ENCODE measurements at places on chromosomes 11 and 22.

- DNase-seq: no peak
These were observed 209.8 kb upstream of the RAG2 start for GRCh38 chr11:36807871-36808270.

GRCh38 chr11:129434641-129435498 lies 59.2 kb downstream of the BARX2 start:
- DNase-seq: no peak

DNA sequence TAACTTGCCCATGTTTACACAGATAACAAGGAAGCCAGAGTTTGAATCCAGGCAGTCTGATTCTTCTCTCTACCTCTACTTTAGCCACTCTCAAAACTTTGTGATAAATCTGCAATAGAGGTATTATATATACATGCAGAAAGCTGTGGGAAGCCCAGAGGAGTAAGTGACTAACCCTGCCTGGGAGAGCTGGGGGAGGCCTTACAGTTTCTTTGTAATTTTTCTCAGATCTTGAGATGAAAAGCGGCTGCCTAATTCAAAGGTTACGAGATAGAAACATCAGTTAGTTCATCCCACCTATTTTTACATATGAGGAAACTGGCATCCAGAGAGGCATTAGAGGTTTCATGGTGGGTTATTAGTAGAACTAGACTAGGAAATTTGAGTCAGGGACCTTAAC lies 4.9 kb downstream of the STIM1 start:
- DNase-seq: no peak

- DNase-seq: no peak
These were observed 14.5 kb downstream of the NARS2 start for GRCh38 chr11:78560153-78560552.

- no peak for DNase-seq
These were observed 2.0 kb upstream of the MAPK11 start for GRCh38 chr22:50272044-50272802.

DNA sequence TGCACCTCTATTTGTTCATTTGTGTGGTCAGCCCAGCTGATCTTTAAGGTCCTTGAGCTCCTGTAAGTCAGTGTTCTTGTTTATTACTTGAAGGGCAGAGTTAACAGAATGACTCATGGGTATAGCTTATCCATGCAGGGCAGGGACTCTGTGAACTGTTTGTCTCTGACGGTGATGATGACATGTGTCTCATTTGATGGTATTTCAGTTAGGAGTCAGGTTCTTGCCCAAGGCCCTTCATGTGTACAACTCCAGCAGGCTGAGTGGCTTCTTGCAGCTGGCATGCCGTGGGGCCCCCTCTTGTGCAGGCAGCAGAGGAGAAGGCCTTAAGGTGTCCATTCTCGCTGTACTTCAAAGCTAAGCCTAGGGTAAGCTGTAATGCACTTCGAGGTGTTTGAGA lies 165.1 kb downstream of the DBX1 start:
- DNase-seq: peak; percentile 96

- no peak for DNase-seq
These were observed 29.8 kb upstream of the SCGB1A1 start for GRCh38 chr11:62388999-62389398.

GRCh38 chr11:9657531-9657930 lies 6.3 kb upstream of the SWAP70 start:
- DNase-seq: no peak

- peak; percentile 76 for DNase-seq
These were observed 32.6 kb downstream of the KIAA0930 start for GRCh38 chr22:45207981-45208664.

DNA sequence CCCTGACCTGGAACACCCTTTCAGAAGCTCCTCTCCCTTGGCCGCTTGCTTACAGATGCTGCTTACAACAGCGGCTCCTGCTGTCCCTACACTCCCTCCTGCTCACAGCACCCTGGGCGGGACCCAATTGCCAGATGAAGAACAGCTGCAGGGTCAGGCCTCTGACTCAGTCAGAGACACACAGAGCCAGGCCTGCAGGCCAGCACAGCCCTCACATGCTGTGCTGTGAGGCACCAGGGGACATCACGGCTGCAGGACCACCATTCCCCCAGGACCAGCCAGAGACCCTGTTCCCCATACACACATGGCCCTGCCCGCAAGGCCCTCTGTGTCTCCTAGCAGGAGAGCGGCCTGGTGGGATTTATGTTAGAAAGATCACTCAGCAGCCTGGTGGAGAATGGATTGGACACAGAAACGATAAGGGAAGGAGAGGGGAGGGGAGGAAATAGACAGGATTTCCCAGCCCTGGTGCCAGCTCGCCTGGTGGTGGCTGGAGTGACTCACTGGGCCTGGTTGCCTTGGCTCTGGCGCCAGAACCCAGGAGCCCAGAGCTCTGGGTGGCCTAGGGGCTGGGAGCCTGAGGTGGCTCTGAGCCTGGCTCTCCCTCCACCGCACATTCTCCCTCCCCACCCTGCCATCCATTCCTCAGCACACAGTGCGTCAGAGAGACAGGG lies 6.7 kb downstream of the CAPN5 start:
- DNase-seq: peak; percentile 95

DNA sequence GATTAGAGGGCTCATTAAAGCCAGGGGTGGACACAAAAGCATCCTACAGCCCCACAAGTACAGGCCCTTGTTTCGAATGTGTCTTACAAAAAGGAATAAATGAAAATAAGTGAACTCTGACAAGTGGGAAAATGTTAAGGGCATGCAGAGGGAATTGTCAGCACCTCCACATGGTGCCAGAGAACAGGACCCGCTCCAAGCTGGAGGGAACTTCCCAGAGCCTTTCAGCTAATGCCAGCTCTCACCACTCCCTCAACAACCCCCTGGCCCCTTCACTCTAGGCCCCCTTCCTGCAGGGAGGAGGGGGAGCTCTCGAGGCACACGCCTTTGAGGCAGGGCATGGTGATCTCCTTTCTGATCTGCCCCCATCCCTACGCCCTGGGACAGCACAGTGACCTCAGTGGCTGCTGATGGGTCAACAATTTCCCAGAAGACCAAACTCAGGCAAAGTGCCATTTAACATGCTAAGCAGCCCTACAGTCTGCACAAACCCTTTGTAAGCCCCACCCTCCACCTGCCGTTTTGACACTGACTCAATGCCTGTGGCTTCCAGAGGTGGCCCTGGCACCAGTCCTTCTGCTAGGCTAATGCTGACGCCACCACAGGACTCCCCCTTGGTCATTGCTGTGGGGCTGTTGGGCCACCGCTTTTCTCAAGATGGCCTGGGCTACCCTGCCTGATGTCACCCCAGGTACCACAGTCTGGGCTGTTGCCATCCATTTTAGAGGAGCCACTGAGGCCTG lies 12.5 kb upstream of the CHST1 start:
- DNase-seq: no peak

DNA sequence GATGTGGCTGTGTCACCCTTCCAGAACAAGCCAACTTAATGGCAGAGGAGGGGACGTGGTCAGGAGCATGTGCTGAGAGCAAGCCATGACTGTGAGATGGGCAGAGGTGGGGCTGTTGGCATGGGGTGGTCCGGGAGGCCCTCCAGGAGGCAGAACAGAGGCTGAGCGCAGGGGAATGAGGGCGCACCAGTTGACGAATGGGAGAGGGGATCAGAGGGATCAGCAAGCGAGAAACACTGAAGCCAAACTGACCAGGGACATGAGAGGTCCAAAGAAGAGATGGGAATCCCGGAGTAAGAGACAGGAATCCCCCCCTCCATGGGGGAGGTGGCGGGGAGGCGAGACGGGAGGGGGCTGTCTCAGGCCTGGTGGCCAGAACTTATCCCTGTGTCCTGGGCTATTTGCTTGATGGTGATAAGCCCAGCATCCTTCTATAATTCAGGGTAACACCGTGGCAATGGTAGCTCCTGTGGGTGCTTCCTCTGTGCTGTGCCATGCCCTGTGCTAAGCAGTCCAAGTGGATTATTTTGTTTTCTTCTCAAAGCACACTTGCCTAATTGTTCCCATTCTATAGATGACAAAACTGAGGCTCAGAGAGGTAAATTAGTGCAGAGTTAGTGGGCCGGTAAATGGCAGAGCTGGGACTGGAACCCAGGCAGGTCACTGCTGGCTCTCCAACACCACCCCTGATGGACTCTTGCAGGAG lies 83.4 kb upstream of the SHISAL1 start:
- DNase-seq: no peak

DNA sequence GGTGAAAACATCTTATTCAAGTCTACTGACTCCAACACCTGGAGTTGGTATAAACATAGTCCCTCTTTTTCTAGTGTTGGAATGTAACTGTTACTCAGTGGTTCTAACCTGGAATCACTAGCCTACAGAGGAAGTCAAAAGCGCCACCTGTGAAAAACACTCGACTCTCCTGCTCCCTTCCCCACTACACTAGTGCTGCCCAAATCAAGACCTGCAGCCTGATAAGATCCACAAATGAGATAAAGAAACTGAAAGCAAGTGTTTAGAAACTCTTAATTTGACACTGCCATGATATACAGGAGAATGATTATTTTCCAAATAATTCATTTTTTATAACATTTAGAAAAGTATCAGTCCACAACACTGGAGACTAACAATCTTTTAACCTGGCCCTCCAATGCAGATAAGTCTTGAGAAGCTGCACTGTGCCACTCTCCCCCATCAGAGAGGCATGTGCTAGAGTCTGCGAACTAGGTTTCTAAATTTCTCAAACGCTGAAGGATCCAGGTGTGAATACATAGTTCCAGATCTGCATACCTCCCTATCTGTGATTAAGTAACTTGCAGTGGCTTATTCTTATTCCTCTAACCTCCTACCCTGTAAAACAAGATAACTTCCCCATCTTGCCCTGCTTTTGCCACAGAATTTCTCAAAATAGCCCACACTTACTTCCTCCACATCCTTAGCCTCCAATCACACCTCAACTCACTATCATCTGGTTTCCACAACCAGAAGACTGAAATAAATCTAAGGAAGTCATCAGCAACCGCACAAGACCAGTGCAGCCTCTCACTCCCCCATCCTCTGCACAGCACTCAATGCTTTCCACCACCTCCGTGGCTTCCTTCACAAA lies 88.1 kb downstream of the RRAS2 start:
- no peak for DNase-seq

GRCh38 chr22:41364233-41364632 lies 17.5 kb upstream of the TEF start:
- no peak for DNase-seq

GRCh38 chr11:125662689-125663088 lies 18.0 kb downstream of the ACRV1 start:
- no peak for DNase-seq

DNA sequence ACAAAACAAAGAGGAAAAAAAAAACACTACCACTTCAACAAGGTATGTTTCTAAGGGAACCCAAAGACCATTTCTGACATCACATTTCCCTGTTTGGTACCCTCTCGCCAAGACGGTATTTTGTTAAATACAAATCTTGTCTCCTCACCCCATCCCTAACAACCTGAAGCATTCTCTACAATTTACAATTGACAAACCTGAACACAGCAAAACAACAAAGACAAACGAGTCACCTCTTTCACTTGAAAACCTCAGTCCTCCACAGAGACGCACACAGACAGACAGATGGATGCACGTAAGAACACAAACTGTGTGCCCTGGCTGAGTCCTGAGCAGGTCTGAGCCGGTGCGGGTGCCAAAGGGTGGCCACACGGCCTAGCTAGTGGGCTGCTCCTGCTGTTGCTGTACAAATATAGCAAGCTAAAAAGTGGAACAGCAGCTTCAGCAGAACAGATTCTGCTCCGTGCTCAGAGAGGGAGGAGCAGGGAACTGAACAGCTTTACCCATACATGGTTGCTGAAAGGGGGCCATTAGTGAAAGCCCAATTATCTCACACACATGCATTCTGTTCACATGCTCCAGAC lies 28.5 kb downstream of the CELF1 start:
- DNase-seq: peak; percentile 34

- DNase-seq: no peak
These were observed 81.1 kb upstream of the WNT7B start for GRCh38 chr22:46058091-46058420.

GRCh38 chr11:112497826-112498225 lies 237.2 kb upstream of the PLET1 start:
- DNase-seq: no peak

DNA sequence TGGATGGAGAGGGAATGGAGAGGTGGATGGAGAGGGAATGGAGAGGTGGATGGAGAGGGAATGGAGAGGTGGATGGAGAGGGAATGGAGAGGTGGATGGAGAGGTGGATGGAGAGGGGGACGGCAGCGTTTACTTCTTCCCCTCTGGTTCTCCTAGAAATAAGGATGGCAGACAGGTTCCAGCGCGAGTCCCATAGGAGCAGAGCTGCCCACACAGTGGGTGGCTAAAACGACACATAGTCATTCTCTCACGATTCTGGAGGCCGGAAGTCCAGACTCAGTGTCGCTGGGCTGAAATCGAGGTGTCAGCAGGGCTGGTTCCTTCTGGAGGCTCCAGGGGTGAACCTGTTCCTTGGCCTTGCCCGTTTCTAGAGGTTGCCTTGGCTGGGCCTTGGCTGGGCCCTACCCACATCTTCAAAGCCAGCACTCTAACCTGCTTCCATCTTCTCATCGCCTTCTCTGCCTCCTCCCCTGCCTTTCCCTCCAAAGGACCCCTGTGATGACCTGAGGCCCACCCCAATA lies 12.7 kb upstream of the CTSD start:
- no peak for DNase-seq

GRCh38 chr11:73107597-73107996 lies 34.5 kb downstream of the FCHSD2 start:
- DNase-seq: no peak

- no peak for DNase-seq
These were observed 455.1 kb upstream of the ARHGAP42 start for GRCh38 chr11:100232006-100232405.

GRCh38 chr11:86741839-86742805 lies 58.2 kb upstream of the PRSS23 start:
- DNase-seq: peak; percentile 93

DNA sequence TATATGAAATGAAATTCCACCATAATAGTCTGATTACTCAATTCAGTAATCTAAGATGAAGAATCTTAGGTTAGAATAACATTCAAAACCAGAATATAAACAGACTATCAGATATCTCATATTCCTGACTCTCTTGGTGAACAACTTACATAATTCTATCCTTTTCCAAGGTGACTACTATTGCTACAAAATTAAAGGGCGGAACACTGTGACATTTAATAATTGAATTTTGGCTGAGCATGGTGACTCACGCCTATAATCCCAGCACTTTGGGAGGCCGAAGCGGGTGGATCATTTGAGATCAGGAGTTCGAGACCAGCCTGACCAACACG lies 34.4 kb downstream of the RDX start:
- DNase-seq: peak; percentile 61

DNA sequence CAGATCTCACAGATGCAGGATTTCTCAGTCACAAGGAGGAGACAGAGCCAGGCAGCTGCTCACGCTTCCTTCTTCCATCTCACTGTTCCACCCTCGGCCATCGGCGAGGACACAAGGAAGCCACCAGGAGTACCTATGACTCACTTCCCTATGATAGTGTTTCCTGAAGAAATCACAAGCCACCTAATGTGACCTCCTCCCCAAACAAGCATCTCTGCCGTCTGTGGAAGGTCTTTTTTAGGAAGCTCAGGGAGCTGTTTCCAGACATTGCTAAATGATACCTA lies 672.7 kb downstream of the TBC1D22A start:
- DNase-seq: no peak

- DNase-seq: peak; percentile 17
These were observed 7.9 kb downstream of the FAM118A start for GRCh38 chr22:45317551-45318167.

Data from iris pigment epithelial cell (primary cell).